ENCODE measurements at places on chromosomes 13 and 19.

DNA sequence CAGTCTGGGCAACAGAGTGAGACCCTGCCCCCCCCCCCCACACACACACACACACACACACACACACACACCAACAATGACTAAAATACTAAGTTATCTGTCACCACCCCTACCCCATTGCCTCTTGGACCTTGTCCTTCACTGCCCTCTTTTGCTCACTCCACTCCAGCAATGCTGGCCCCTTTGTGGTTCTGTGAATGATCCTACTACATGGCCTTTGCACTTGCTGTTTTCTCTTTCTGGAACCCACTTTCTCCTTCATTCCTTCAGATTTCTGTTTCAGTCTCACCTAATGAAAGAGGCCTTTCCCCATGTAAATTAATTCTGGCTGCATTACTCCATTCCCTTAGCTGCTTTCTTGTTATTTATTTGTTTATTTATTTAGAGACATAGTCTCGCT lies 2.5 kb upstream of the SAMD4B start:
- DNase-seq: no peak

DNA sequence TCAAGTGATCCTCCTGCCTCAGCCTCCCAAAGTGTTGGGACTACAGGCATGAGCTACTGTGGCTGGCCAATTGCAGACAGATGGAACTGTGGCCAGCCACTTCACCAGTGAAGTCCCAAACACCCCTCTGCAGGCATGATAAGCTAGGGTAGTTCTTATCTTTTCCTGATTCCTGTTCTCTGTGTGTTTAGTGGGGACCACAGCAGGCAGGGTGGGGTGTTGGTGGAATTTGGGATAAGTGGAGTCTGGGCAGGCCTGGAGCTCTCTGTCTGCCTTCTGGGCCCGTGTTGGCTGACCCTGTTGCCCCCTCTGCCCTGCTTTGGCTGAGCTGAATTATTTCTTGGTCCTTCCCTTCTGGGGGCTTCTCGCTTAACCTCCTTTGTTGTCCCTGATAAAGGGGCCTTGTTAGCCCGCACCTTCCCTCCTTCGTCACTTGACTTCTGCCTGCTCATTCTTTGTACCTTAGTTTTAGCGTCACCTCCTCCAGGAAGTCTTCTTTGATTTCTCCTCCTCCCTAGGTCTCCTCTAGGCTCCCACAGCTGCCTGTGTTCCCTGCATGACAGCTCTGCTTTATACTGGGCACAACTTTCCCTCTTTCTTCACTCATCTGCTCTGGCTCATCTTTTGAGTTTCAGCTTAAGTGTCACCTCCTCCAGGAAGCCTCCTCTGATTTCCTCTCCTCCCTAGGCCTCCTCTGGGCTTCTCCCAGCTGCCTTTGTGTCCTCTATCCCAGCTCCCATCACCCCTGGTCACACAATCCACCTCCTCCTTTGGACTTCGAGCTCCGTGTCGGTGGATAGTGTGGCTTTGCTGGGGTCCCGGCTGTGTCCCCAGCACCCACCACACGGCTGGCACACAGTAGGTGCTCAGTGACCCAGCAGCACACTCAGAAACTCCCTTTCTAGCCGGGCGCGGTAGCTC lies 1.7 kb upstream of the NCLN start:
- DNase-seq: no peak

GRCh38 chr19:3643674-3644313 lies 17.2 kb upstream of the CACTIN start:
- no peak for DNase-seq

GRCh38 chr13:95335667-95336066 lies 34.4 kb upstream of the ABCC4 start:
- no peak for DNase-seq

DNA sequence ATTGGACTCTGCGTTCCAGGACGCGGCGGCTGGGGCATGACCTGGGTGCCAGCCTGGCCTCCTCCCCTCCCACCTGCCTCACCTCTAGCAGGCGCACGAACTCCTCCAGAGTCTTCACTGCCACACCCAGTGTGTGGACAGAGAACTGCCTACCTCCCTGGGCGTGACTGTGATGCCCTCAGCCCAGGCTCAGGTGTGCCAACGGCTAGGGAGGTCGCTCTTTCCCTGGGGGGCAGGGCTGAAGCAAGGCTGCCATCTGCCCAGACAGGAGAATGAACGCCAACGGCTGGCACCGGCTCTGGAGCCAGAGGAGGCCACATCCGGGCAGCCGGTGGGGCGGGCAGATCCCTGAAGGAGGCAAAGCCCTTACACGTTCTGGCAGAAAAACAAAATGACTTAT lies 11.3 kb downstream of the NANOS3 start:
- DNase-seq: peak; percentile 49

DNA sequence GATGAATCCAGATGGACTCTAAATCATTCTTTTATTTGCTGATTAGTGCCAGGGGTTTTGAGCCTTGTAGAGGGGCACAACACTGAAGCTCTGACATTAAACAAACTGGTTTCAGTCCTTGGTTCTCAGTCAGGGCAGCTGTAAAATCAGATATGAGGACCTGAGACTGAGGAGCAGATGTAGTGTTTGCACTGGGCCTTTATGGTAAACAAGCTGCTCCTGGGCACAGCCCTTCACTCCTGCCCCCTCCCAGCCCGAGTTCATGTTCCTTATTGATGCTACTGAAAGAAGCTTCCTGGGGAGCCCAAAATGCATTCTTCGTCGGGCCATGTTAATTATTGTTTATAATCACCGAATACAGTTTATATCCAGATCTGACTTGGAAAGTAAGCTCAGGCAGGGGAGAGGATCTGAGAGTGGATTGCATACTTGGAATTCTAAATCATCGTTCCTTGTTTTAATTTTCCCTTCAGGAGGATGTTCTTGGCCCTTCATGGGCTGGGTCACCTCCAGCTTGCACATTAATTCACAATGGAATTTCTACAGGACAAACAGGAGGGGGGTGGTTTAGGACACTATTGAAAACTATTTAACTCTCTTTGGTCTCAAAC lies 213.5 kb downstream of the FGF9 start:
- no peak for DNase-seq

GRCh38 chr13:110983241-110983640 lies 68.4 kb upstream of the ANKRD10 start:
- DNase-seq: no peak

DNA sequence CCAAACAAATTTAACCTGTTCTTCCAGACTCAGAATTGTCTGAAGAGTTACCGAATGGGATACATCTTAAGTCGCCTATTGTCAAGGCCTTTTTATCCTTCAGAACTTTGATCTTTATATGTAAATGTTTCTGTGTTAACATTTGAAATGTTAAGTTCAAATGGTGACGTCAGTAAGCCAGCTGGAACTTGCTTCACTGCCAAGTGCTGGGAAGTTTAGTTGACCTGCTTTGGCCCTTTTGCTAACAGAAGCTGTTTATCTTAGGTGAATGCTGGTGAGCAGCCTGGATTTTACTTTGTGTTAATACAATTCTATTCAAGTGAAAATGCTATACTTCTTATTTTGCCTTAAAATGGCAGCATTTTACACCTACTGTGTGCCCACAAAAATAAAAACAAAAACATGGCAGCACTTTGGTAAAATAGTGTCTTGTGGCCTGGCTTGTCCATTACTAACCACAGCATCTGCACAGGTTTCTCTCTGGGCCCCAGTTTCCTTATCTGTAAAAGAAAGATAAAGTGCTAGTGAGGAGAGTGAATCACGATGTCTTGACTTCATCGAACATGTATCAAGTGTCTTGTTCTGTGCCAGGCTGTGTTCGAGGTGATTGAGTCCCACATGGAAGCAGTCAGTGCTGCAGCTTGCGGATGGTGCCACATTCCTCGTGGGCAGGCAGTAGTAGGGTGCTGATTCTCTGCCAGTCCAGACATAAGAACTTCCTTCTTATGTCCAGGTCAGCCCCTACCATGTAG lies 2.2 kb downstream of the NAXD start:
- no peak for DNase-seq

Data from NCI-H524 (cell line).